ENCODE measurements at places on chromosomes 6 and 20. TPM values are rescaled to one million over a fixed set of nuclear protein-coding genes. Genes with fewer than 3 reads are reported as not detected.
A peak's percentile ranks its signal among the peaks of the same experiment; 100 is the strongest.

GRCh38 chr6:37889051-37889450, 69.5 kb downstream of the ZFAND3 start:
- DNase-seq: no peak

DNA sequence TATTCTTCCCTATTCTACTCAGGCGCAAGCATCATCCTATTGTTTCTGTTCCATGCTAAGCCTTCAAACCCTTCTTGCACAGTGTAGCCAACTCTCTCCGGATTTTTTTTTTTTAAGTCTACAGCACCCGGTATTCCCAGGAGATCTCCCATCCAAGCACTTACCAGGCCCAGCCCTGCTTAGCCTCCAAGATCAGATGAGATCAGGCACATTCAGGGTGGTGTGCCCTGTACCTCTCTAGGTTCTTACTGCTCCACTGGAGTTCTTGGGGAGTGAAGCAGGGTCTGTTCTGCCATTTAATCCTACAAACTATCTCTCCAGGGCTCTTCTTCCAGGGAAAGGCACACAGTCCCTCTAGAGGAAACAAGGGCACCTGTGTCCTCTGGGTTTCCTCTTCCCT, 14.9 kb upstream of the NUP153 start:
- no peak for DNase-seq

- DNase-seq: no peak
These were observed 147.1 kb downstream of the PRL start for GRCh38 chr6:22149501-22150367.

DNA sequence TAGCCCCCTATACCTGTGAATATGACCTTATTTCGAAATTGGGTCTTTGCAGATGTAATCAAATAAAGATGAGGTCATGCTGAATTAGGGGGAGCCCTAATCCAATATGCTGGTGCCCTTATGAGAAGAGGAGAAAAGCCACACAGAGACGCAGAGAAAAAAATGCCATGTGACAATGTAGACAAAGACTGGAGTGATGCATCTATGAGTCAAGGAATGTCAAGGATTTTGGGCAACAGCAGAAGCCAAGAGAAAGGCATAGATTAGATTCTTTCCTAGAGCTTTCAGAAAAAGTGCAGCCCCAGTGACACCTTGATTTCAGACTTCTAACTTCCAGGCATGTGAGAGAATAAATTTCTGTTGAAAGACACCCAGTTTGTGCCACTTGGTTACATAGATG, 47.4 kb upstream of the HS3ST5 start:
- no peak for DNase-seq

DNA sequence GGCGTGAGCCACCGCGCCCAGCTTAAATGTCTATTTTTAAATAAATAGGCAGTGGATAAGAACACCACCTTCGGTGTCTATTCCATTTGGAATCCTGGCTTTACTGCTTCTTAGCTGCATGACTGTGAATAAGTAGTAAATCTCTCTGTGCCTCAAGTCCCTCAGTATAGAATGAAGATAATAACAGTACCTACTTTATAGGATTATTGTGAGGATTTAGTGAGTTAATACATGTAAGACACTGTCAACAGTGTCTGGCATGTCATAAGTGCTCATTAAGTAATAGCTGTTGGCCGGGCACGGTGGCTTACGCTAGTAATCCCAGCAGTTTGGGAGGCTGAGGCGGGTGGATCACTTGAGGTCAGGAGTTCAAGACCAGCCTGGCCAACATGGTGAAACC, 10.1 kb downstream of the TPX2 start:
- DNase-seq: no peak

DNA sequence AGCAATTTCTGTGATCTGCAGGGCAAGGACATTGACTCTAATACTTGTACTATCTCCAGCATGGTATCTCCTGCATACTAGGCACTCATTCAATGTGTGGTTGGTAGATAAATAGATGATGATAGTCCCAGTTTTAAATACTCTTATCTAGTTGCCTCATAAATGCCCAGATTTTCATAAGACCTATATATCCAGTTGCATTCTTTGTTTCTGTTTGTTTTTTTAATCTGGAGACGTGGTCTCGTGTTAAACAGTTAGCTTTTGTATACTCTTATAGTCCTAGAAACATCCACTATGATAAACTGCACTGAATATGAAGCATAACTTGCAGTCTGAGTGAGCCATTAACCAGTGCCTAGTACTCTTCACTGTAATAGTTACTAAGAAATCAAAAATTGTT, 35.5 kb upstream of the SUMO4 start:
- no peak for DNase-seq

DNA sequence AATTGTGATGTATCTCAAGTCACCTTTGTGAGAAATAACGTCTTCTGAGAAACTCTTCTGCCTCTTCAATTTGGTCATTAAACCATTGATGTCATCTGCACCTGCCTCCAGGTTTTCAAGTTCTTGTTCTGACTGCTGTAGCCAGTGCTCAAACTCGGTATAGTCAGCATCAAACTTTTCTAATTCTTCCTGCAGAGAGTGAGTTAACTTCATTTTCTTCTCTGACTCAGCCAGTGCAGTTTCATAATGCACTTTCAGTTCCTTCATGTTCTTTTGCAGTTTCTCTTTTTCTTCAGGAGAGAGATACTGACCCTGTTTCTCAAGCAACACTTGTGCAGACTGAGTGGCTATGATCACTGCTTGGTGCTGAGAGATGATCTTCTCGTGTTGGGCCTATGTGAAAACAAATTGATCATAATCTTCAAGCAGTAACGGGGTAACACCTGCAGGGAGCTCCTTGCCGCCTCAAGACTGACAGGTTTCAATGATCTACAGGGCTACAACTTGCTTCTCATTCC, 48.8 kb downstream of the DST start:
- DNase-seq: peak; percentile 7

- no peak for DNase-seq
These were observed 972 bp downstream of the GSTA3 start for GRCh38 chr6:52908526-52908925.

GRCh38 chr6:117399924-117400323, 25.8 kb downstream of the ROS1 start:
- DNase-seq: no peak

GRCh38 chr6:141736104-141736503, 396.6 kb upstream of the GJE1 start:
- no peak for DNase-seq

DNA sequence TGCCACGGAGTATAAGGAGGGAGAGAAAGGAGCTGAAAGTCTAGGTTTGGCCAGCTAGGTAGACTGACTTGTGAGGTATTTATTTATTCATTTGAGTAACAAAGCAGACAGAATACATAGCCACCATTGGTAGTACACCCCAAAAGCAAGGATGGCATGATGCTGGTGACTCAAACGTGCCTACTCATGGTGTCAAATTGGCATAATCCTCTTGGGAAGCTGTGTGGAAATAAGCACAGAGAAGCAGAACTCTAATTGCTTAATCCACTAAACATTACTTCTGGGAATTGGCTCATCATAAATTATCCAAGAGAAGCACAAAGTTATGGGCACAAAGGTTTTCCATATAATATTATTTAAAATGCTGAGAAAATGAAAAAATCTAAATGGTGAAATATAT, 2.5 kb downstream of the DEFB132 start:
- no peak for DNase-seq

DNA sequence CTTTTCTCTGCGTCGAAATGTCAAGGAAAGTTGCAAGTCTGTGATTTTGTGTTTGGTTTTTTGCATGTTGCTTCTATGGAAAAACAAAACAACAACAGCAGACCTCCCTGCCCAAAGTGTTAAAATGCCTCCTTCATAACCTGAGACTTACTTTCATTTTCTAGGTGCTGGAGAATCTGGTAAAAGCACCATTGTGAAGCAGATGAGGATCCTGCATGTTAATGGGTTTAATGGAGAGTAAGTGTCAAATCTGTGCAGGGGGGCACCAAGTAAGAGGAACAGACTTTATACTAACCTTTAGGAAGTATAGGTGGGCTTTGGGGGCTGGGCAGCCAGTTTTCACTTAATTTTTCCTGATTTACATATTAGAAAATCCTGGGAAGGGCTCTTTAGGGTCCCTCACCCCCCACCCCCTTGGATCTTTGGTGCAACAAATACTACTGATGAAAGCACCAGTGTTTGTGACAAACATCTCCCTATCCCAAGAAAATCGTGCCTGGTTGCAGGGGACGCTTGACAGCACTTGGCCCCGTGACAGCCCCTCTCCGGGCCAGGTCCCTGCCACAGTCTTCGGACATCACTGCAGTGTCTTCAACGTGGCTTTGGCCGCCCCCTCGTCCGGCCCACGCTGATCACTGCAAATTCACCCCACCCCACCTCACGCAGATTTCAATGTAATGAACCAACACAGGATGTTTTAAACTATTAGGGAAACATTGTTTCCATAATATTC, 43.1 kb downstream of the GNAS start:
- DNase-seq: no peak

DNA sequence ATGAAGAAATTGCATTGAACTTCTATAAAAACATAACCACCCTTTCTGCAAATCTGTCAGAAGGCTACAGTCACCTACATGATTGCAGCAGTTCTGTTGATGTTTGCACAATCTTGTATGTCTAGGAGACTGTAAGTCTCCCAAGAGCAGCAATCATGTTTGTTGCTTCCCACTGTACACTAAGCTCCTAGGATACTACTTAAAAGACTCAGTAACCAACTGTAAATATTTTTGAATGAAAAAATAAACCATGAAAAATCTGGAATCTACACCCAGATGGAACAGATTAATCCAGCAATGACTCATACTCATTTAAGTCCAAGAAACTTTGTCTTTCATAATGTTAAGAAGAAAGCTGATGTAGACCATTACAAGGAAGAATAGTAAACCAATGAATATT, 168.5 kb upstream of the ATXN1 start:
- no peak for DNase-seq

- DNase-seq: no peak
These were observed 22.9 kb upstream of the PAX1 start for GRCh38 chr20:21682521-21682954.

GRCh38 chr6:69933239-69933638, 66.9 kb downstream of the COL19A1 start:
- DNase-seq: no peak

The SGK1 gene
- 128 TPM for total RNA-seq

The MAS1 gene
- not detected for total RNA-seq

The NUDT3 gene
- 12.5 TPM for total RNA-seq

The SRMS gene
- total RNA-seq: not detected

Data from CD8-positive, alpha-beta T cell (primary cell).